NCI-H345 (cell line): ENCODE measurements at places on chromosomes 3 and 15.

DNA sequence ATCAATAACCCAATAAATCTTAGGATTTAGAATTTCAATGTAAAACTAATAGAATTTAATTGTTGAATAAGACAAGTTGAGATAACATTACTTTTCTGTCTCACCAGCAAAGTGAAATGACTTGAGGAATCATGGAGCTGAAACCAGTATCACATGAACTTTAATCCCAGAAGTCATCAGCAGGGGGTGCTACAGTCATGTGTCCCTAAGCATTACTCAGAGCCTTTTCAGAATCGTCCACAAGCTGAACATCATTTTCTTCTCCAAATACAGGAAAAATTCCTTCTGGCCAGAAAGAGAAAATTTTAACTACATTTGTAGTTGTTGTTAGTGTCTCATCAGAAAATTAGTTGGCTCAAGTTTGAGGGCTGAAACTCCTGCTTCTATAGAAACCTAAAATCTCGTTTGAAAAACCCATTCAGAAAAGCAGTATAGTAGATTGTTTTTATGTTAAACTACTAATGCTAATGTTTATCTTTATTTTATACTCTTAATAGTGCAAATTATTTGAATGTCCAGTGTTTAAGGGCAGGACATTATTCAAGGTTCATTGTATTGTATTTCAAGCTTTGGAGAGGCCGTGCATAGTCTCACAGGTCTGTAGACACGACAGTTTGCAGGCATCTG lies 384.1 kb downstream of the PLOD2 start:
- DNase-seq: peak; percentile 46

DNA sequence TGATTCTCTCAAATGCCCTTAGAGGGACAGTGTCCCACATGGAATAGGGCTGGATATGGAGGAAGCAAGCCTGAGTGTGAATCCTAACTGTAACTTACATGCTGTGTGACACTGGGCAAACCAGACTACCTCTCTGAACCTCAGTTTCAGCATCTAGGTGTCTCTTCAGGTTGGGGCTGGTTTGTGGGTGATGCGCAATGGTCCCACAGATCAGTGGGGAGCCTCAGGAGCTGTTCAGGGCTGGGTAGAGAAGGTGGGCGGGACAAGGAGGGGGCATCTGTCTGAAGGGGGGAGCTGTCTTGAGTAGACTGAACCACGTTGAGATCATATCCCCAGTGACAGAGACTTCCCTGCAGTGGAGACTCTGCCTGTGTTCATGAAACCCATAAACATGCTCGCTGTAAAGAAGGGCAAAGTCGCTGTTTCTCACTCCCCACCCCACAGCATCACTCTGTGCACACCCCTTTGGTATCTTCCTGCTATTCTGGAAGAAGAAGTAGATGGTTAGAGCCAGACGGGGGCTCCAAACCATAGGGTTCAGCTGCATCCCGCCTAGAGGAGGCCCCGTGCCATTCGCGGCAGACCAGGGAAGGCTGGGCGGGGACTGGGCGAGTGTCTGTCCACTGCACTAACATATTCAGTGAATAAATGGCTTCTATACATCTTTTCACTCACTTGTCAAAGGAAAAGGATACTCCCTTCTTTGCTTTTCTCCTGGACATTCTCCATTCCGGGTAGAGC lies 28.4 kb downstream of the SRPRB start:
- DNase-seq: no peak

DNA sequence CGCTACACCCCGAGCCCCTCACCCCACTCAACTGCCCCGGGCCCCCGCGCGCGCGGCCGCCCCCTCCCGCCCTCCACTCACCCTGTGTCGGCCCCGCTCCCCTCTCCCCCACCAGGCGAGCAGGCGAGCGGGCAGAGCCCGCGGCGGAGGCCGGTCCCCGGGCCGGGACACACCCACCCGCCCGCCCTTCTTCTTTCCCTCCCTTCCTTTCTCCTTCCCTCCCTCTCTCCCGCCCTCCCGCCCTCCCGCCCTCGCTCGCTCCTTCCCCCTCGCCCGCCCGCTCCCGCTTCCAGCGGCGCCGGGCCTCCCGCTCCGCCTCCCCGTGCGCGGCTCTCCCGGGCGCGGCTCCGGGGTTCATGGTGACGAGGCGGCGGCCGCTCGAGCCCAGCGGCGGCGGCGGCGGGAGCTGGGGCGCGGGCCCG lies at the start of gene CTDSPL:
Gene CTDSPL (plus strand): TSS at position 261 of the 422 bp plus-strand sequence. CDS start 320 bp downstream, outside the sequence.
- peak; percentile 28 for DNase-seq

DNA sequence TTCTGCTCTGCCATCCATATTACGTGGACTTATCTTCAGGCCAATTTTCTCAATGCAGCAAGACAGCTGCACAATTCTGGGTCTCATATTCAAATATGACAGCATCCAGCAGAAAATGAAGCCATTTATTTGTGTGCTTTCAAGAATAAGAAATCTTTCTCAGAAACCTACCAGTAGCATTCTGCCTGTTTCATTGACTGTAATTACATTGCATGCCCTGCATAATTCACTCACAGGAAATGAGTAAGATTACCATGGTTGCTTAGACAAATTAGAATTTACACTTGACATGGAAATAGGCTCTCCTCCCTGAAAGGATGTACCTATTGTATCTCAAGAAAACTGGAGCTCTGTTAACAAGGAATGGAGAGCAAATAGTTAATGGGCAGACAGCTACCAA lies 346.6 kb upstream of the DCBLD2 start:
- DNase-seq: no peak

- no peak for DNase-seq
Observed at GRCh38 chr3:15903759-15904720, 106.3 kb upstream of the ANKRD28 start.

DNA sequence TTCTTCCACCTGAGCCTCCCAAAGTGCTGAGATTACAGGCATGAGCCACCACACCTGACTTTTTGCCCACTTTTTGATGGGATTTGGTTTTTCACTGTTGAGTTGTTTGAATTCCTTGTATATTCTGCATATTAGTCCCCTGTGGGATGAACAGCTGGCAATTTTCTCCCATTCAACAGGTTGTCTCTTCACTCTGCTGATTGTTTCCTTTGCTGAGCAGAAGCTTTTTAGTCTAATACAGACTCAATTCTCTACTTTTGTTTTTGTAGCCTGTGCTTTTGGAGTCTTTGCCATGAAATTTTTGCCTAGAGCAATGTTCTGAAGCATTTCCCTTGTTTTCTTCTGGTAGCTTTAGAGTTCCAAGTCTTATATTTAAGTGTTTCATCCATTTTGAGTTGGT lies 62.7 kb upstream of the MFGE8 start:
- no peak for DNase-seq

GRCh38 chr15:33242669-33243191 lies 48.2 kb upstream of the FMN1 start:
- no peak for DNase-seq

GRCh38 chr3:9933561-9934234 lies at the start of gene CRELD1:
Gene CRELD1 (plus strand): TSS chr3:9933834. CDS start chr3:9934439, 605 bp downstream.
- peak; percentile 95 for DNase-seq

- DNase-seq: no peak
Observed at GRCh38 chr3:33008282-33008681, 56.8 kb downstream of the CCR4 start.

- DNase-seq: no peak
Observed at GRCh38 chr3:157527131-157527881, 24.1 kb upstream of the VEPH1 start.
